Omental fat pad (tissue), 4 donors: ENCODE measurements at places on chromosomes 12 and 14.

- no peak for DNase-seq
Measured at GRCh38 chr12:7502612-7503011, 965 bp downstream of the CD163 start.

DNA sequence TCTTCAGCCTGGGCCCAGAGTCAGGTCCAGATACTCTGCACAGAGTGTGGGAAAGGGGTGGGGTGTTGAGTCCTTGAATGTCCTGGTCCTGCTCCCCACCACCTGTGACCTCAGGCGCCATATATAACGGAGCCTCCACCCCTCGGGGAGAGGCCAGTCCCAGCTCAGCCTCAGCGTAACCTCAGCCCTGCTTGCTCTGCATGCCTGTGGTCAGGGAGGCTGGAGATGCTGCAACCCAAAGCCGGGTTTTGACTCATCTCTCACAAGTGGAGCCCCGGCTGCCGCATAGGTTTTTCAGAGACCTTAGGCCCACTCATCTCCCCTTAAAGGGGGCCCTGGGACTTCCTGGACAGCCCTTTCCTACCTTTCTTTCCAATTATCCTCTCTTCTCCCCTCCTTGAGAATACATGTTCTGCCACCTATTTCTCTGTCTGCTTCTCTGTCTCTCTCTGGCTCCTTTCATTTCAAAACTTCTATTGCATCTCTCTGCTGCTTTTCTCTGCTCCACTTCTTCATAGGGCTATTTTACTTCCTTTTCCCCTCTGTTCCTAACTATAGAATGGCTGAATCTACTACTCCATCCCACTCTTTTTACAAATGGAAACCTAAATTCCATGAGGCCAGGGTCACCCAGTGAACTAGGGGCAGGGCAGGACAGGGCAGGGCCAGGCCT, 1.2 kb downstream of the ITGB7 start:
- DNase-seq = no peak

GRCh38 chr12:42809226-42809625, 219.7 kb upstream of the PRICKLE1 start:
- DNase-seq = no peak

GRCh38 chr14:38623661-38624060, 367.8 kb upstream of the CLEC14A start:
- no peak for DNase-seq

- no peak for DNase-seq
Measured at GRCh38 chr14:87052646-87053225, 940.2 kb downstream of the GALC start.

GRCh38 chr12:32566663-32567295, 112.3 kb upstream of the DNM1L start:
- no peak for DNase-seq

DNA sequence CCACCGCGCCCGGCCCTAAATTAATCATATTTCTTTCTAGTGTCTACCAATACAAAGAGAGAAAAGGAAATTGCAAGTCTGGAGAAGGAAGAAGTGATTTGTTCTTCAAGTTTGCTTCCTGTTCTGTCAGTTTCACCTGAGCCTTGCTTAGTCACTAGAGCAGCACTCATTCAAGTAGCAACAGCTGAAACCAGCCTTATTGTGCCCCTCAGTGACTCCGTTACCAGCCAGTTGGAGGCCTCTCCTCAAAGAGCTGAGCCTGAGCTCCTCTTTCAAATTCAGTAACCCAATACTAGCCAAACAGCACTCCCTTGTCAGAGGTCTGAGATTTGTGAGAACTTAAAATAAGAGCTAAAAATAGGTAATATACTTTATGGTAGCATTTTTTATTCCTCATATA, 17.4 kb downstream of the PAWR start:
- DNase-seq = no peak

DNA sequence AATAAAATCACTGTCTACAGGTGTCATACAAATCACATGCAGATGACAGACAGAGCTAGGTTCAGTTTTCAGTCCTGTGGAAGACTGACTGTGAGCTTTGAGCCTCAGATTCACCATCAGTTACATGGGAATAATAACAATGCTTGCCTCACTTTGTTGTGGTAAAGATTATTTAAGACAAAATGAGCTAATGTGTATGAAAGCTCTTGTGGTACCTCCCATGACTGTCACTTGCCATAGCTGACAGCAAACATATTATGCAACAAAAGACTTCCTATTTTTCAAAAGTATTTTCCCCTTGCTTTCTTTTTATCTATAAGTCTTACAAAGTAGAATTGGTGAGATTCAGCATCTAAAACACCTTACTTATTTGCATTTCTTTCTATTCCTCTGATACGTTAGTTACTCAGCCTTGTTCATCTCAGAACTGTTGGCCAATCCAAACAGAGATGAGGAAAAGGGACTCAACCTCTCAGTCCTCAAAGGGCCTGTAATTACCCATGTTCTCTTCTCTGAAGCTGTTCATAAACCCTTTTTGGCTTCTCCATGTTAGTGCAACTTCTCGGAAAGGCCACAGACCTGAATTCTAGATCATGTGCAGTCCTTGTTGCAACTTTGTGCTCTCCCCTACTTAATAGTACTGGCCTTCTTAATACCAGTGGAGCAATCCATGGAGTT, 8.8 kb upstream of the DDHD1 start:
- no peak for DNase-seq

GRCh38 chr14:74508844-74509428, 15.4 kb downstream of the ISCA2 start:
- DNase-seq = peak; percentile 2
